ENCODE measurements at places on chromosomes 6 and 20.
A peak's percentile ranks its signal among the peaks of the same experiment; 100 is the strongest.

DNA sequence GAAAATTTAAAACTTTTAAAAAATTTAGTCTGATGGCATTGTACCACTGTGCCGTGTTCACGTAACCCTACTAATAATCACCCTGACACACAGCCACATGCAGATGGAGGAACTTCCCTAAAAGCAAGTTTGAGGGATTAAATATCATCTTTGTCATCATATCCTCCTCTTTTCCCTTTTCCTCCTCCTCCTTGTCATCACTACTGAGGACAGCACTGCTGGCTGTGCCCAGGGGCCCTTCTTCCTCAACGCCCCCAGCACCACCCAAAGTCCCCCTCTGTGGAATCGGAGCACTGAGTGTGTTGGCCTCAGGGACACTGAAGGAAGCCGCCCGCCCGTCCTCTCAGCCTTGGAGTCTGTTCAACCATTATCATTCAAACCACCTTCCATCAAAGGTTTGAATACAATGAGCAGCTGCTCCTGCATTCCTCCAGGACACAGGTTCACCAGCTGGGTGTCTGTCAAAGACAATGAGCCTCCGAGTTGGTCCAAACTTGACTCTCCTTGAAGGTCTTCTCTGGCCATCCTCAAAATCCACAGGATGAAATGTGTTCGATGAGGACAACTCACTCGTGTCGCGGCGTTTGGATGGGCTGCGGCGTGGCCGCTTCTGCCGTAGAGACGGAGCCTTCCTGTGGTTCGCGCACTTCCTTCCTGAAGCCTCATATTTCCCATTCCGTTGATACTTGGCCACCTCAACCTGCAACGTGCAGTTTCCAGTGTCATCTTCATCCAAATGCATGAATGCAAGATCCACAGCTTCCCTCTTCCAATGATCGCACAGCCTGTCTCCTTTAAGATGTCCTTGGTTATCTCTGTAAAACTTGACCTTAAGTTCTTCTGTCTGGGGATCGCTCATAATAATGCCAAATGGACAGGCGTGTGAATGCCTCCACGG, 23.3 kb downstream of the NQO2 start:
- peak; percentile 34 for DNase-seq

DNA sequence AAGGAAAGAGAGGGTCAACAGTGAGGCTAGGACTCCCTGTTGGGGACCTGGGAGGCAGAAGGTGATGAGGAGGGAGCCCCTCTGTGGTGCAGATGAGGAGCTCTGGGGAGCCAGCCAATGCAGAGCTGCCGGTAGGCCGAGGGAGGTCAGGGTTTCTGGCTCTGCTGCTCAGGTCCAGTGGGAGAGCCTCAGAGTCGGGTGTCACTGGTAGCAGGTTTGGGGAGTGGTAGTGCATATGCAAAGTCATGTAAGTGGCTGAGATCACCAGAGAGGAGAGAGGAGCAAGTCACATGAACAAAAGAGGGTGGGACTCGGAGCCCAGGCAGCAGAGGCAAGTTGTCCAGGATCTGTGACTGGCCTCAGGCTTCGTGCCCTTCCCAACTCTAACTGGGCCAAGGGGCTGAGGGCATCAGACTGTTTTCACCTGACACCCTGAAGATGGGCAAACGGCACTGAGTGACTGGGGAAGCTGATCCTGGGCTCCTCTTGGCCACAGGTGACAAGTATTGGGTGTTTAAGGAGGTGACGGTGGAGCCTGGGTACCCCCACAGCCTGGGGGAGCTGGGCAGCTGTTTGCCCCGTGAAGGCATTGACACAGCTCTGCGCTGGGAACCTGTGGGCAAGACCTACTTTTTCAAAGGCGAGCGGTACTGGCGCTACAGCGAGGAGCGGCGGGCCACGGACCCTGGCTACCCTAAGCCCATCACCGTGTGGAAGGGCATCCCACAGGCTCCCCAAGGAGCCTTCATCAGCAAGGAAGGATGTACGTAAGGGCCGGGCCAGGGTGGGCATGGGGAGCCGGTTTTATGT, 6.6 kb downstream of the MMP24OS start:
- DNase-seq, result no peak

DNA sequence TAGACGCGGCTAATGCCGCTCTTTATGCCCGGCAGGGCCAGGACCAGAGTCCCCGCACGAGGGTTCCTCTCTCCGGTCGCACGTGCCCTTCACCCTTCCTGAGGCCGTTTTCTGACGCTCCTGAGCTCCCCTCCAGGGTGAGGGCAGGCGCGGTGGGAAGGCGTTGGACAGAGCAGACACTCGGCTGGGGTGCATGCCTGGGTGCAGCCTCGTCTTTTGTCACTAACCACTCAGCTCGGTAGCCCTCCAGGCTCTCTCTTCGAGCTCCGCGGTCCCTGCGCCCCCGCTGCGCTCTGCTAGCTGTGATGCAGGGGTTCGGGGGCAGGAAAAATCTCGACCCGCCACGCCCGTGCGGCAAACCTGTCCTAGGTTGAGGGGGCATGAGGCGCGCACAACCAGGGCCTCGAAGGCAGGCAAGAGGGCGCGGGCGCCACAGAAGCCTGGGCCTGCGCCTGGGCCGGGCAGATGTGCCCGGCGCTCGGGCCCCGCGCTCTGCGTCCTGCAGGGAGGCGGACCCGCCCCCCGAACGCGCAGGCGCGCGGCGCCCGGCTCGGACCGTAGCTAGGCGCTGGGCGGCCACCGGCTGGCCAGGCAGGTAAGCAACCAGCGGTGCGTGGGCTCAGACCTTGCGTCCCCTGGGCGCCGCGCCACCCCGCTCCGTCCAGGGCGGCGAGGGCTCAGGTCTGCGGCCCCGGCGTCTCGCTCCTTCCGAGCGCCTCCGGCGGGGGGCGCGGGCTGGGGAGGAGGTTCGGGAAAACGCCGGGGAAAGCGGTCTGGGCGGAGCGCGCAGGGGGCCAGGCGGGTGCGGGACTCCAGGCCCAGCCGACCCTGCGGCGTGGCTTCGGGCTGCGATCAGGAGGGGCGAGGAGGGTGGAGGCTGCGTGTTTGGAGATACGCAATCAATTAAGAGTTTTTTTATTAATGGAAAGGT, at the start of gene L3MBTL1:
Gene L3MBTL1 (plus strand): TSS at position 548 of the 931 bp plus-strand sequence. CDS start 5,807 bp downstream, outside the sequence.
- no peak for DNase-seq

GRCh38 chr20:61760321-61760720, 305.4 kb downstream of the TAF4 start:
- DNase-seq, result no peak

GRCh38 chr6:111410371-111410770, 72.6 kb downstream of the REV3L start:
- no peak for DNase-seq

DNA sequence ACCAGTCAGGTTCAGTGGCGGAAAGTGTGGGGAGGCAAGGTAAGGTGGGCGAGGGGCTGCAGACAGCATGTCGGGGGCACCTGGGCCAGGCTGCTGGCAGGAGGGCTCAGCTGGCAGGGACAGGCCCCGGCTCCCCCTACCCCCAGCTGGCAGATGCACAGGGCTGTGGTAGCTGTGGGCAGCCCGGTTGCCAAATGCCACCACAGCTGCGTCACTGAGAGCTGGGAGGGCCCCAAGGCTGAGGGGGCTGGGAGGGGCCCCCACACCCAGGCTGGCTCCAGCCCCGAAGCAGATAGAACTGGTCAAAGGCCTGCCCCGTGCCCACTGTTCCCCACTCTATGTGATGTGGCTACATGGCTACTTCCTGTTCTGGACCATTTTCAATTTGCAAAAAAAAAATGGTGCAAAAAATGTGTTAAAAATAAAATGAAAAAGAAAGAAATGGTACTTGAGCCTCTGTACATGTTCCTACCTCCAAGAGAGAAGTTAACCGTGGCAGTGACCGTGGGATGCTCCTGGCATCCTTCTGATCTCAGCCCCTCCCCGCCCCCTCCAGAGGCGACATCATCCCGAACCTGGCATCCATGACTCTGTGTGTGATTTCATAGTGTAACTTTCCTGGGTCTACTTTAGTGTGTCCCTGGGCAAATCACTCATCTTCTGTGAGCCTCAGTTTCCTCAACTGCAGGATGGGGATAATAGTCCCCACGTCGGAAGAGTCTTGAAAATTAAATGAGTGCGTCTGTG, 64.4 kb downstream of the UBE2V1 start:
- peak; percentile 12 for DNase-seq

DNA sequence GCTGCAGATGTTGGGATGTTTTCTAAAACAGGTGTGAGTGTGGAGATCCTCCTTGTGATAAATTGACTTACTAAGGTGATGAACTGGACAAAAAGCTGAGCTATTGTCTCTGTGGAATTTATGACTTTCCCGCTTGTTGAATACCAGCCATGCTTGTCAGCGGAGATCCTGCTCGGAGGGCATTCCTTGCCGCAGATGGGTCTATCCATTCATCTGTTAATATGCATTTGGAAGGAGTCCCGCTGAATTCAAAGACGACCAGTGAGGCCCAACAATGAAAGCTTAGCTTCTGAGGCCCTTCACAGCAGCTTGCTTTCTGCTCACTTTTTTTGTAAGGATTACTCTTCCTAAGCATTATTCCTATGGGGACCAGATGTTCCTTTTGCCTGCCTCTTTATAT, 124.9 kb downstream of the TIAM2 start:
- DNase-seq, result no peak

DNA sequence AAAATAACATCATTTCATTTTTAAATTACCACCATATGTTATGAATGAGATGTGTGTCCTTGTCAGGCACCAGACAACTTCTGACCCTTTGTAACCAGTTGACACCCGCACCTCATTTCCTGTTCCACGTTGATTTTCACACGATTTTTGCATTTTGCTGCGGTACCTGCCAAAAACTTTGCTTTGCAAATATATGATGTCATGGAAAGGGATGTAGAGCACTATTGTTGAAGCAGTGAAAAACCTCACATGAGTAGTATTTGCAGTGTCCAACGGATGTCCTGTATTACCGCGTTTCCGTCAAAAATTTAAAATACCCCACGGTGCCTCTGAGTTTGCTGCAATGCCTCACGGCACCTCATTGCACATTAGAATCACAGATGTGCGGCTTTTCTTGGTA, 115.6 kb downstream of the MTHFD1L start:
- no peak for DNase-seq

GRCh38 chr6:45773906-45774305, 241.8 kb downstream of the CLIC5 start:
- DNase-seq, result no peak

- DNase-seq, result no peak
These were observed 62.0 kb downstream of the FAM120B start for GRCh38 chr6:170368544-170368943.

DNA sequence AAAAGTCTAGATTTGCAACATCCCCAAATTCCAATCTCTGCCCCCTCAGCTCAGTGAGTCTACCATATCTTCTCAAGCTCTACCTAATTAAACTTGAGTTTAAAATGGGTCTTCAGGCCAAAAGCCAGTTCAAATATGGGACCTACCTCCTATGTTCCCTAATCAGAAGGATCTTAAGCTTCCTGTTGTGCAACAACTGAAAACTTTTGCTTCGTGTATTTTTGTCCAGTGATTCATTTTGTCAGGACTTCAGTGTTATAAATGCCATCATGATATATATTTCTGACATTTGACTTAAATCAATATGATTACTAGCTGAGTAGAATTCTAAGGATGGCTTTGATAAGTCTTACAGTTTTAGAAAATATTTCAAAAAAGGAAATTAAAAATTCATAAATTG, 622.6 kb upstream of the PTCHD4 start:
- DNase-seq, result no peak

DNA sequence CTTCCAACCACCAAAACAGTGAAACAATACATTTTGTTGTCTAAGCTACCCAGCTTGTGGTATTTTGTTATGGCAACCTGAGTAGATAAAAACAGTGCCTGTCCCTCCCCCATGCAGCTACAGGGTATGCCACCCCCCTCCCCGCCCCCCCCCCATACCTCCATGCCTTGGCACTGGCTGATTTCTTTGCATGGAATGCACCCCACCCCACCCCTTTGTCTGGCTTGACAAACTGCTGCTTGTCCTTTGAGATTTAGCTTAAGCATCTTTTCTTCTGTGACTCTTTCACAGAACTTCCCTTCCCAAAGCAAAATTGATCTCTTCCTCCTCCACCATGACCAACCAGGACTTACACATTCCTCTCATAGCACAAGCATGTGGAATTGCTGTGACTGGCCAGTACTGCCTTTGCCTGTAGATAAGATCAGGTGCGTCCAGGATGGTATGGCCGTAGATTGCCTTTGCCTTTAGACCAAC, 64.6 kb upstream of the ADGRF1 start:
- DNase-seq, result no peak

DNA sequence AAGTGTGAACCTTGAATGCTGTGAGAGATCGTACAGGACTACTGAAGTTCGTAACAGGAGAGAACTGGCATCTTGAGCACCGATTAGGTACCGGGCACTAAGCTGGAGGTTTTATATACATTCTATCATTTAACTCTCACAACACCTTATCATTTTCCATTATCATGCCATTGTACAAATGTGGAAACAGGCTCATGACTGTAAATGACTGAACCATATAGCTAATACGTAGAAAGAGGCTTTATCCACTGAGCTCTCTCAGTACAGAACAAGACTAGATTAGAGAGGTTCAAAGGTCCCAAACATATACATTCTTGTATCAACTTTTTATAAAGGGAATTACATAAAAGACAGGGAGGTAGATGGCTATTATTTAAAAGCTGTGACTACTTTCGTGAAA, 130.6 kb downstream of the CEP57L1 start:
- no peak for DNase-seq

DNA sequence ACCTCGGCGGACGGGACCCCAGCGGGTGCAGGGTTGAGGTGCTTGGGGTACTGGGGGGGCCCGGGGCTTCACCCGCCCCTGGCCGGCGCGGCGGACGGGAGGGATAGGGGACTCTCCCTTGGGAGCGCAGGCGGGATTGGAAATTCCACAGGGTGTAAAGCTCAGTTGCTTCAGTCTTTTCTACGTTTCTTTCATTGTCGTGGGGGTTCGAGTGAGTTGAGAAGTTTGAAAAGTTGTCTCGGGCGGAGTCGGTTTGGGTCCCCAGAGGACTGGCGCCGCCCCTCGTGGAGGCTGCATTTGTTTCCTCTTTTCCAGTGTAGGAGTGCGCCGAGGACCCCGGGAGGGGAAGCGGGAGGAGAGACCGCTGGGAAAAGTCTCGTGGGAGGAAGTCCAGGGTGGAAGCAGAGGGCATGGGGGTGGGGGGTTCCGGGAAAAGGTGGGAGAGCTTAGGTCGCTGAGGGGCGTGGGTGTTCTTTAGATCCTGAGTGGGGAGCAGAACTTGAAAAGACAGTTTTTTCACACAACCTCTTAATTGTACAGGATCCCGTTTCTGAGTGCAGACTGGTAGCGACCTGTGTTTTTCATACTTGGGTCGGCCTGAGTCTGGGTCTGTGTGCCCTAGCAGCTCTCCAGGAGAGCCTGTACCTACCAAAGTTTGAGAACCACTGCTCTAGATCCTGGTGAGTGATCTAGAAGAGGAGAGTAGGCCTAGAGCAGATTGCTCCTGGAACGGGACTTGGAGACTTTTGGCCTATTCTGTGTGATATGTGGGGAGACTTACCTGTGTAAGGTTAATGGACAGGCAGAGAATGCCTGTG, 495 bp downstream of the FAM83B start:
- no peak for DNase-seq

GRCh38 chr6:41071501-41071922, 644 bp downstream of the OARD1 start:
- DNase-seq, result peak; percentile 74
